ENCODE measurements at places on chromosomes 16 and 17. TPM values are rescaled to one million over a fixed set of nuclear protein-coding genes. Genes with fewer than 3 reads are reported as not detected.

Gene CFAP97D1
- total RNA-seq: not detected

Gene TCAP
- 1.4 TPM for total RNA-seq

Gene GFER
- total RNA-seq: 54.7 TPM

DNA sequence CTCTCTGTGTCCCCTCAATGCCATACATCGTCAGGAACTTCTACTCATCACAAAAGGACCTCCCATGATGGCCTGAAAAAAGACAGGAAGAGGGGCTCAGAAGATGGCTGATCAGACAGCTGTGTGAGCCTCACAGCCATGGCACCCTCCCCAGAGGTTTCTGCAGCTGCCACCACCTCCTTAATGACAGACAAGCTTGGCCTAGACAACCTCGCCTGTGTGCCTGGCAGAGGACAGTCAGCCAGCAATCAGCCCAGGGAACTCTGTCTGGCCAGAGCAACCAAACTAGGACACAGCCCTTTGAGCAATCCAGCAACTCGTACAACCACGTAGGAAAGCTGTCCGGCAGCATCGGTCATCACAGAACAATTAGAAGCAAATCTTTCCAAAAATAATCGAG is 54.2 kb upstream of the MED9 start:
- peaks cover 4% of the 10 kb centered on the region for H3K4me1 ChIP-seq
- H3K27me3 ChIP-seq: no peaks in the 10 kb centered on the region
- H3K27ac ChIP-seq: no peak overlapping the region
- H3K4me3 ChIP-seq: no peak overlapping the region

Gene SEPTIN12
- not detected for total RNA-seq

Gene BCL6B
- total RNA-seq: 4.5 TPM

DNA sequence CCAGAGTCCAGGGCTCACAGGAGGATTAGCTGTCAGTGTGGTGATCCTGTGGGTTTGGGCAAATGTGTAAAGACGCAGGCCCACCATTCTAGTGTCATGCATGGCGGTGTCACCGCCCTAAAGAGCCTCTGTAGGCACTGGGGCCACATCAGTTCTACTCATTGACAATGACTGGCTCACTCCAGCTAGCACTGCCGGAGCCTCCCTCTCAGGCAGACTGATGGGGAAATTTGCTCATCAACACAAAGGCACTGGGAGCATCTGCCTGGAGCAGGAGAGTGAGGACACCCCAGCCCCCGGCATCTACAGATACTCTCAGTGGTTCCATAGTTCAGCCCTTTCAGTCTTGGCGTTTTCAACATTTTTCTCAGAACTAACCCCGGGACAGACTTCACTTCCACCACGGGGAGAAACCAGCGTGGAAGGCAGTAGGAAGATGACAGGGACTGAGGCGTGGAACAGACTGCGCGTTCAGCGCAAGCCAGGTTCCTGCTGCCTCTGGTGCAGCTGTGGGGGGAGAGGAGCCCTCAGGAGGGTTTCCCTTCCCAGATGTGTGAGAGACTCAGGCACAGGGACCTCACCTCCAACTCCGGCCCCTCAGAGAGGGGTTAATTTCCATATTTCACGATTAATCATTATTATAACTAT is 256.6 kb downstream of the RBFOX3 start:
- no peak overlapping the region for H3K4me3 ChIP-seq
- no peak for DNase-seq
- no peaks in the 10 kb centered on the region for H3K36me3 ChIP-seq
- no peaks in the 10 kb centered on the region for H3K4me1 ChIP-seq

Gene HIC1
- 2.3 TPM for total RNA-seq

- DNase-seq: no peak
- H3K4me1 ChIP-seq: no peaks in the 10 kb centered on the region
Observed at GRCh38 chr16:53069772-53070171, 15.0 kb downstream of the CHD9 start.

DNA sequence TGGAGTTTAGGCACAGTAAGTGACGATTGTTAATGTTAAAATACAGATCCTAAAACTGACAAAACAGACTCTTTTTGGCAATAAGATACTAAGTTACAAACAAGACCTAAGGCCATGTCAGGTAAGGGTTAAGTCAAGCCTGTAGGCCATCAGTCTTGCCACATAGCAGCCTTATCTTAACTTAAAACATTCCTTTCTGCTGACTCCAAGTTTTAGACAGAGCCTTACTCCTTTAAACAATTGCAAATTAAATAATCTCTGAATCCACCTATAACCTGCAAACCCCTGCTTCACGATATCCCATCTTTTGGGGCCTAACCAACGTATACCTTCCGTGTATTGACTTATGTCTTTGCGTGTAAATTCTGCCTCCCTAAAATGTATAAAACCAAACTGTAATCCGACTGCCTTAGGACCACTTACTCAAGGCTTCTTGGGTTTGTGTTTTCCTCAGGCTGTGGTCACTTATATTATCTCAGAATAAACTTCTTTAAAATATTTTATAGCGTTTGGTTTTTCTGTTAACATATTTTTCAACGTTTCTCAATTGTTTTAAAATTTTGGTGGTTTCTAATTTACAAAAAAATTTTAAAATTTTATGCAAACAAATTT is 64.4 kb downstream of the EFCAB5 start:
- H3K36me3 ChIP-seq: no peaks in the 10 kb centered on the region
- no peak overlapping the region for H3K4me3 ChIP-seq
- DNase-seq: no peak
- H3K4me1 ChIP-seq: no peaks in the 10 kb centered on the region

GRCh38 chr17:21035406-21035805 is 7.4 kb downstream of the USP22 start:
- peaks cover 9% of the 10 kb centered on the region for H3K4me1 ChIP-seq
- H3K36me3 ChIP-seq: peaks cover 71% of the 10 kb centered on the region
- H3K27ac ChIP-seq: peak overlapping the region; percentile 64

DNA sequence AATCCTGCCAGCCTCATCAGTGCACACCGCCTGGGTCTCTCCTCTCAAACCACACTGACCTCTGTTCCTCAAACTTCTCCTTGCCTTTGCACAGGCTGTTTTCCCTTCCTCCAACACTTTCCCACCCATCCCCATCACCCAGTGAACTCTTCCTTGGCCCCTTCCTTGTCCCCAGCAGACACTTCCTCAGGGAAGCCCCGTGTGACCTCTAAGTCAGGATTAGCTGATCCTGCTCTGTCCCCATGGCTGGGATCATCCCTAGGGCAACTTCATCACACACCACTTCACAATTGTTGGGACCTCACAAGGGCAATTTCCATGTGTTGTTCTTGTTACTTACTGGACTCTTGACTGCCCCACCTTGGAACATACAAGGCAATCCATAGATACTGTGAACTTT is 67.8 kb downstream of the WSB1 start:
- no peak overlapping the region for H3K27ac ChIP-seq
- no peak for DNase-seq
- H3K36me3 ChIP-seq: no peaks in the 10 kb centered on the region
- no peaks in the 10 kb centered on the region for H3K27me3 ChIP-seq

- no peak overlapping the region for H3K27ac ChIP-seq
- no peaks in the 10 kb centered on the region for H3K27me3 ChIP-seq
- peaks cover 14% of the 10 kb centered on the region for H3K4me1 ChIP-seq
- no peak overlapping the region for H3K4me3 ChIP-seq
Observed at GRCh38 chr17:63426041-63426916, 19.8 kb downstream of the CYB561 start.

GRCh38 chr16:54506741-54507500 is 220.3 kb upstream of the IRX3 start:
- no peaks in the 10 kb centered on the region for H3K4me1 ChIP-seq
- no peaks in the 10 kb centered on the region for H3K36me3 ChIP-seq
- DNase-seq: no peak
- H3K27ac ChIP-seq: no peak overlapping the region

GRCh38 chr17:34076743-34077631 is 178.1 kb upstream of the CCL2 start:
- no peak for DNase-seq
- H3K27me3 ChIP-seq: no peaks in the 10 kb centered on the region
- H3K36me3 ChIP-seq: no peaks in the 10 kb centered on the region
- H3K4me1 ChIP-seq: no peaks in the 10 kb centered on the region

- DNase-seq: peak; percentile 72
- H3K27me3 ChIP-seq: no peaks in the 10 kb centered on the region
- peaks cover 96% of the 10 kb centered on the region for H3K4me1 ChIP-seq
- no peak overlapping the region for H3K4me3 ChIP-seq
- H3K27ac ChIP-seq: peak overlapping the region; percentile 66
Observed at GRCh38 chr16:88499836-88500251, 46.8 kb downstream of the ZFPM1 start.

DNA sequence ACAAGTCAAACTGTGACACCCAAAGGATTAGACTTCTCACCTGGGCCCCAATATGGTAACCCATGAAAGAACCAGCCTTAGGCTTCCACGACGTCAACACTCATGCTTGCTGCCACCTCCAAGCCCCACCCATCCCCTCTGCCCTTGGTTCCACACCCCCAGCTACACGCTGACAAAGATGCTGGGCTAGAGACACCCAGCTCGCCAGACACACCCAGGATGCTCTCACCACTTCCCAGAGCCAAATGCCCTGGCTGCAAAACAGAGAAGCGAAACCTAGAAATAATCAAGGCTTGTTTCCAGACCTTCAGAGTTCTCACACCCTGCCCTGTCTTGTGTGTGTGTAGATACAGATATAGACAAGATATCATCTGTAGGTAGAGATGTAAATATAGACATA is 26.0 kb upstream of the ADCY9 start:
- no peak for DNase-seq
- H3K4me1 ChIP-seq: no peaks in the 10 kb centered on the region
- no peak overlapping the region for H3K4me3 ChIP-seq
- H3K27ac ChIP-seq: no peak overlapping the region

GRCh38 chr16:89921702-89922476 is 1.3 kb upstream of the TUBB3 start:
- peak; percentile 93 for DNase-seq
- peak overlapping the region; percentile 92 for H3K27ac ChIP-seq
- peak overlapping the region; percentile 69 for H3K4me3 ChIP-seq
- no peaks in the 10 kb centered on the region for H3K36me3 ChIP-seq

GRCh38 chr16:89828870-89829629 is 775 bp downstream of the SPIRE2 start:
- no peaks in the 10 kb centered on the region for H3K36me3 ChIP-seq
- peak overlapping the region; percentile 58 for H3K4me3 ChIP-seq
- H3K4me1 ChIP-seq: peaks cover 9% of the 10 kb centered on the region
